Stimulated activated CD8-positive, alpha-beta memory T cell treated with anti-CD3 and anti-CD28 coated beads, Interleukin-15, amount 100 ng/mL, for 24 hours (primary cell): ENCODE measurements at places on chromosomes 2 and 18.

DNA sequence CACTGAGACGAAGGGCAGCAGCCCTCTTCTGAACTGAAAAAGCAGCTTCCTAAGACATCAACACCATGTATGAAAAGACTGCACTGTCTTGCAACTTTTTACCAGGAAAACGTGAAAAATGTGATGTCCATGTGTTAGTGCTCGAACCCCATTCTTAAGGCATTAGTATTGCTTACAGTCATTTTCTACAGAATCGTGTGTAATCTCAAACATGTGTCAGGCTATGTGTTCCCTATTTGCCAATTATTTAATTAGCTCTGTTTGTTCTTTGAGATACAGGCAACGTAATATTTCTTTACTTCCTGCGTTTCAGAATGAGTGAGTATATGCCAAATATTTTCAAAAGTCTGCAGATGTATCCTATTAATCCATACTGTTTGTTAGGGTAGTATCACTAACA, 307.7 kb upstream of the CCDC68 start:
- no peak for DNase-seq

DNA sequence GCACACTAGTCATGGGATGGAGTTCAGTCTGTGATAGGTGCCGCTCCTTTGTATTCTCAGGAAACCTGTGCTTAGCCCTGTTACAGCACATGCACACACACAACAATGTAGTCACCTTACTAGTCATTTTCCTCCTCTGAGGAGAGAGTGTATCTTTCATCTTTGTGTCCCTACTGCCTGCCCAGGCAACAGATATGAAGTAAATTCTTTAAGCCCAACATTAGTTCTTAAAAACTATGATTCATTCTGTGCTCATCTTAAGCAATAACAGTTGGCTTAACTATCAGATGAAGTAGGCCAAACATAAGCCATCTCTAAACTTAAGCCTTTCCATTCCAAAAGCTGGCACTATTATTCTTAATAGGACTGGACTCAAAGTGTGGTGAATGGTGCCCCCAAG, 186.5 kb downstream of the LNPK start:
- no peak for DNase-seq

GRCh38 chr2:209771474-209772289, at the start of gene UNC80:
Gene UNC80, plus strand, starts transcription at chr2:209771832. Its CDS starts 241 bp downstream, at chr2:209772073.
- DNase-seq = no peak

DNA sequence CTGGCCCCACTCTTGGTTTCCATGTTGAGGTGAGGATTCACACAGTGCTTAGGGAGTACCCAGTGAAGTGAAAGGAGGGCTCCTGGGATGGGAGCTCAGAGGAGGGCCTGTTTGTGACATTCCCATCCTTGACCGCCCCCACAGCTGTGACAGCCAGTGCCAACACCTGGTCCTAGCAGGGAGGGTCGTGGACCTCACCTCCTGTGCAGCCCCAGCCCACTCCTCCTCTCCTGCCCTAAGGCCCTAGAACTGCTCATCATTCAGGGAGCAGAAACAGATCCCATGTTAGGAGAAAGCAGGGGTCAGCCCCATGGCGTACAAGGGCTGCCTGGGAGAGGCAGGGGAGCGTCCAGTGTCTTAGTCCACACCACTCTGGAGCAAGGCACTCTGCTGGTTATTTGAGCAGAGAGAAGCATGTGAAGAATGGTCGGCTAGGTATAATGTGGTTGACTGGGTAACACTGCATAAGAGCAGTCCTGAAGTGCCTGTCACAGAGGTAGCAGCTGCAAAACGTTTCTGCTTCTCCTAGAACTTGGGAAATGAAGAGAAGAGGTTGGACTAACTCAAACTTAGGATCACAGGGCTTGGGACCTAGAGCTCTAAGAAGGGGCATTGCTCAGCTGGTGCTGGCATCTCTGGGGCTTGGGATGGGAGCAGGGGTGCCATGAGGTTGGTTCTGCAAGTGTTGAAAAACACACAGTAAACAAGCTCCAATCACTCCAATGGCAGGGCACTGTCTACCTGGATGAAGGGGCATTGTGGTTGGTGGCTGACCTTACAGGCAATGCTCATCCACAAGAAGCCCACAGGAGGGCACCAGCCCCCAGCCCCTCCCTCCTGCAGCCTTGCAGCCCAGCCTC, 55.6 kb downstream of the FAM168B start:
- DNase-seq = no peak

DNA sequence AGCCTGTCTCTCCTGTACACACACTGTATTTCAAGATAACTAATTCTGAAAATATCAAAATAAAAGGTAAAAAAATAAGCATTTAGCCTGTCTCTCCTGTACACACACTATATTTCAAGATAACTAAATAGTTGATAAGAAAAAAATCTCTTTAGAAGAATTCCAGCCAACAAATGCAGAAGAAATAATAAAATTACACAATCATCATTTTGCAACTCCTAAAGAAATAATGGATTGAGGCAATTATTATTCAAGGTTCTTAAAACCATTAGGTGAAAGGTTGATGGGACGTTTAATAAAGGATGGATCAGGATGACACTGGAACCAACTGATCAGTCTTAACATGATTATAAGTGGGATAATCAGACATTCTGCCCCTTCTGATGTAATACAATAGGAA, 148.0 kb upstream of the FN1 start:
- no peak for DNase-seq

GRCh38 chr2:234669621-234670020, 172.7 kb upstream of the ARL4C start:
- no peak for DNase-seq
